ENCODE measurements at places on chromosomes 12 and 14. TPM values are rescaled to one million over a fixed set of nuclear protein-coding genes. Genes with fewer than 3 reads are reported as not detected.

IL26 gene
- 2.4 TPM for total RNA-seq

KDM2B gene
- 29.8 TPM for total RNA-seq

DPPA3 gene
- total RNA-seq, result not detected

PDZRN4 gene
- not detected for total RNA-seq

EIF4B gene
- 1,332 TPM for total RNA-seq

DNA sequence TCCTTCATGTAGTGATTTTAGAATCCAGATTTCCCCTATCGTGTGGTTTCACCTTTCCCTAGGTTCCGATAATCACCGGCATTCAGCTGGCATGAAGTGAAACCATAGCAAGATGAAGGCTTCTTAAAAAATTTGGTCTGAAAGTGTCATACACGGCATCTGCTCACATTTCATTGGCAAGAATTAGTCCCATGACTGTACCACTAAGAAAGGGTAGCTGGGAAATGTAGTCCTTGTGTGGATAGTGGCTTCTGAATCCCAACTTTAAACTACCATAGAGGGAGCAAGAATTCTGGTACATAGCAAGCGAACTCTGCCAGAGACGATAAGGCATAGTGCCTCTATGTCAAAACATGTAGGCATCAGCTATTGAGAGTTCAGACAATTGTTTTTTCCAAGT lies 360.1 kb upstream of the TBX3 start:
- no peaks in the 10 kb centered on the region for H3K4me1 ChIP-seq
- H3K27me3 ChIP-seq, result no peaks in the 10 kb centered on the region
- H3K4me3 ChIP-seq, result no peak overlapping the region
- H3K27ac ChIP-seq, result no peak overlapping the region
- no peak for DNase-seq

DNA sequence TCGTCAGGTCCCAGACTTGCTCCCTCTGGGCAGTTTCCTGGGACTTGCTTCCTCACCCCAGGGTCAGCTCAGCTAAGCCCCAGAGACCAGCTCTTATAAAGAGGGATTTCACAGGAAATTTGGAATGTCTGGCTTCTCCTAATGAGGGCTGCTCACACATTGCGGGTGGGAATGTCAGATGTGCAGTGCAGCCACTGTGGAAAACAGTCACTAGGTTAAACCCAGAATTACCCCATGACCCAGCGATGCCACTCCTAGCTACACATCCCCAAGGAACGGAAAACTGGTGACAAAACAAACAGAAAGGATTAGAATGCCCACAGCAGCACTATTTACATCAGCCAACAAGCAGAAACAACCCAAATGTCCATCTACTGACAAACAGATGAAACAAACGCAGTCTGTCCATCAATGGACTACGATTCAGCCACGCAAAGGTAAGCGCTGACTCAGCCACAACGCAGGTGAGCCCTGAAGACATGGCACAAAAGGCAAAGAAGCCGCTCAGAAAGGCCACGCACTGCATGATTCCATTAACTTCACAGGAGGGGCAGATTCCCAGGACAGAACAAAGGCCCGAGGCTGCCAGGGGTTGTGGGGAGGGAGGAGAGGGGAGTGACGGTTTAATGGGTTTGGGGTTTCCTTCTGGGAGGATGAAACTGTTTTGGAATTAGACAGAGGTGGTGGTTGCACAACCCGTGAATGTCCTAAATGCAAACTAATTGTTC lies 63.0 kb downstream of the NCOR2 start:
- no peak for DNase-seq
- H3K4me3 ChIP-seq, result no peak overlapping the region
- H3K4me1 ChIP-seq, result peaks cover 24% of the 10 kb centered on the region
- H3K27ac ChIP-seq, result no peak overlapping the region
- H3K36me3 ChIP-seq, result no peaks in the 10 kb centered on the region
- H3K27me3 ChIP-seq, result no peaks in the 10 kb centered on the region

DNA sequence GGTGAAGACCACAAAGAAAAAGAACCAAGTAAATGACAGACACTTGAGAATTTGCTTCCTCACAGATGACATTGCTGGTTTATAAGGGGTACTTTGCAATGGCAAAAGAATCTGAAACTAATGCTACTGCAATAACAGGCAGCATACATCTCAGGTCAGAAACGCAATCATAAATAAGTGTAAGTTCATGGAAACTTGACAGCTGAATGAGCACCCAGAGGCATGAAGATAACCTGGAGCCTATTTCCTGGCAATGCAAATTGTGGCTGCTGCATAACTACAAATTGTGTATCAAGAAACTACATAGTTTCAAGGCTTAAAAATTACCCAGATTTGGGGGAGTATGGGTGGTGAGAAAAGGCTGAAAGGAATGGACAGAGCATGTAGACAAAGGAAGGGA lies 8.5 kb upstream of the MYO1A start:
- no peaks in the 10 kb centered on the region for H3K4me1 ChIP-seq
- H3K4me3 ChIP-seq, result no peak overlapping the region
- DNase-seq, result no peak
- H3K27ac ChIP-seq, result no peak overlapping the region
- no peaks in the 10 kb centered on the region for H3K27me3 ChIP-seq

DNA sequence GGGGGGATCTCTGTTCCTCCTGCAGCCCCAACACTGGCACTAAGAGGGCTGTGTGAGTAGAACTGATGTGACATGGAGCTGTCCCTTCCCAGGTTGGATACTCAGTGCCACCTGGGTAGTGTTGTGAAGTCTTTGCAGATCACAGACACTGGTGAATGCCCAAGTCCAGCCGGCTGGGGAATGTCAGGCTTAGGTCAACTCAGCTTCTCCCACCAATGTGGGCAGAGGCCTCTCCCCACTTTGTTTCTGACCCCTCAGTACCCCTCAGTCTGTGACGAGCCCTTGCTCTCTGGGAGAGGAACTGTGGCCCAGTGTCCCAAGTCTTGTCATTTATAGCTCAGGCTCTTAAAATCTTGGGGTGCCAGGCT lies 11.3 kb downstream of the SLC25A29 start:
- no peak for DNase-seq
- H3K27me3 ChIP-seq, result no peaks in the 10 kb centered on the region
- H3K4me1 ChIP-seq, result peaks cover 12% of the 10 kb centered on the region
- H3K27ac ChIP-seq, result no peak overlapping the region
- H3K4me3 ChIP-seq, result no peak overlapping the region

- H3K27me3 ChIP-seq, result no peaks in the 10 kb centered on the region
- no peak for DNase-seq
- H3K27ac ChIP-seq, result no peak overlapping the region
These were observed 33.4 kb upstream of the CORO1C start for GRCh38 chr12:108764540-108765288.

DNA sequence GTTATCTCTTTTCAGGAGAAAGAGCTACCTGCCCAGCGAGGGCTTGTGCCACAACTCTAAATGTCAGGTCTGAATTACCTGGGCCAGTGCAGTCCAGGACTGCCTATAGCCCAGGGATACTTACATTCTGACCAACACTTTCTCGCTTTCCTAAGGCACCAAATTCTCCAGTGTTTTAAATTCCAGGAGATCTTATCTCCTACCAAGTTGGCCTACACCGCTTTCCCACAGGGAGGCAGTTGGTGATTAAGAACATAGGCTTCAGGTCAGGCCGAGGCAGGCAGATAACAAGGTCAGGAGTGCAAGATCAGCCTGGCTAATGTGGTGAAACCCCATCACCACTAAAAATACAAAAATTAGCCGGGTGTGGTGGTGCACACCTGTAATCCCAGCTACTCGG lies 41.1 kb downstream of the RPS29 start:
- no peak for DNase-seq
- no peaks in the 10 kb centered on the region for H3K4me1 ChIP-seq
- H3K36me3 ChIP-seq, result no peaks in the 10 kb centered on the region
- no peak overlapping the region for H3K27ac ChIP-seq

DNA sequence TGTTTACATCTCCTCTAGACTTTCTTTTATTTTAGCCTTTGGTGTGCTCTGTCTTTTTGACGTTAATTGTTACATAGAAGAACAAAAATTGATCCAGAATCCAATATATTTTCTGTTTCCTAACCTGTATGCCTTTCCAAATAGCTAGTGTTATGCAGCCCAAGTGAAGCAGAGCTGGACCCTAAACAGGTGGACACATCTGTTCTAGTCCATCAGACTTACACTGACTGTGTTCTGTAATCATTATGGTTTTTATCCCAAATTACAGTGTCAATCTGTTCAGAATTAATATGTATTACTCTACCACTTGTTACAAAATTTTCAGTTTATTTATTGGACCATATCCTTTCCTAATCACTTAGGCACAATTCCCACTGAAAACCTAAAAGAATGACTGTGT lies 176.8 kb upstream of the FOXG1 start:
- DNase-seq, result no peak
- H3K4me1 ChIP-seq, result no peaks in the 10 kb centered on the region
